ENCODE measurements at places on chromosomes 6 and 20.

GRCh38 chr6:154593122-154593521 is 82.6 kb upstream of the CNKSR3 start:
- DNase-seq = no peak

- peak; percentile 10 for DNase-seq
Measured at GRCh38 chr6:4727671-4728435, 48.4 kb upstream of the CDYL start.

GRCh38 chr6:12032783-12033573 is 20.9 kb downstream of the HIVEP1 start:
- DNase-seq = no peak

DNA sequence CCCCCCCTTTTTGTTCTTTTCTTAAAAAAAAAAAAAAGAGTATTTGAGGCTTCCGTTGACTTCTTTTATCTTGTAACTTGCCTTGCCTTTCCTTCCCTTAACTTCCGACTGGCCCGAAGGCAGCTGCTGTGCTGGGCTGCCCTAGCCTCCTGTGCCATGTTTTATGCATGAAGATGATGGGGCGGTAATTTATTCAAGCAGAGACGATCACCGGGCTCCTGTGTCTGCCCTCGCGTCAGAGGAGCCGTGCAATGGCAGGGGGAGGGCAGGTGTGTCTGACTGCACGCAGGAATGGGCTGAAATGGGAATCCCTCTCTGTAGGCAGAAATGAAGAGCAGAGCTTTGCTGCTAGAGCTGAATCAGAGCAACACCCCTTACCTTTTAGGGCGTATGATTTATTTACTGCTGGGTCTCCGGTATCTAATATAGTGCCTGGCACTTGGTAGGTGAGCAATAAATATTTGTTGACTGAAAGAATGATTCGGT is 106.3 kb upstream of the RIPOR2 start:
- DNase-seq = no peak

- DNase-seq = no peak
Measured at GRCh38 chr6:170404697-170405096, 98.1 kb downstream of the FAM120B start.

- DNase-seq = peak; percentile 59
Measured at GRCh38 chr20:54194724-54195438, 13.0 kb upstream of the PFDN4 start.
